ENCODE measurements at places on chromosomes 7 and 10.
A peak's percentile ranks its signal among the peaks of the same experiment; 100 is the strongest.

DNA sequence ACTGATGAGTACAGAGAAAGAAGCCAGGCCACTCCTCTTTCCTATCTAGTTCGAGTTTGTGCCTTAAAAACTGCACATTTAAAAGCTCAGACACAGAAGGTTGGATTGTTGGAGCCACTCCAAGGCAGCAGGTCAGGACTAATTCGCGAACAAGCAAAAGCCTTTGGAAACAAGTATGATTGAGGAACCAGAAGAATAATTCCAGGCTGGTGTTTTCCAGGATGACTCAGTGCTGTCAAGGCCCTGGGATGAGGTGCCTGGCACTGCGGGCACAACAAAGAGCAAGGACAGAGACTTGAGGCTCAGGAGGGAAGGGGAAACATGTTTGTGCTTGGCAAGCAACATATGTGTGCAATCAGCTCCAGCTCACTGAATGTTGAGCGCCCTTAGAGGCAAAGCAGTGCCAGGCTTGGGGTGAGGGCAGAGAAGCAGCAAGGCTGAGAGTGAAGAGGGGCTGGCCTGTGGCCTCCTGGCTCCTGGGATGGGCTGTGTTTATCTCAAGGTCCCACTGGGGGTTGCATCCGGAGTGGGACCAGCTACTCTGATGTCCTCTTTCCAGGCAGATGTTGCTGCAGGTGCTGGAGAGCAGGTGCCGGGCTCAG, 44.1 kb downstream of the VSTM4 start:
- no peak for DNase-seq

DNA sequence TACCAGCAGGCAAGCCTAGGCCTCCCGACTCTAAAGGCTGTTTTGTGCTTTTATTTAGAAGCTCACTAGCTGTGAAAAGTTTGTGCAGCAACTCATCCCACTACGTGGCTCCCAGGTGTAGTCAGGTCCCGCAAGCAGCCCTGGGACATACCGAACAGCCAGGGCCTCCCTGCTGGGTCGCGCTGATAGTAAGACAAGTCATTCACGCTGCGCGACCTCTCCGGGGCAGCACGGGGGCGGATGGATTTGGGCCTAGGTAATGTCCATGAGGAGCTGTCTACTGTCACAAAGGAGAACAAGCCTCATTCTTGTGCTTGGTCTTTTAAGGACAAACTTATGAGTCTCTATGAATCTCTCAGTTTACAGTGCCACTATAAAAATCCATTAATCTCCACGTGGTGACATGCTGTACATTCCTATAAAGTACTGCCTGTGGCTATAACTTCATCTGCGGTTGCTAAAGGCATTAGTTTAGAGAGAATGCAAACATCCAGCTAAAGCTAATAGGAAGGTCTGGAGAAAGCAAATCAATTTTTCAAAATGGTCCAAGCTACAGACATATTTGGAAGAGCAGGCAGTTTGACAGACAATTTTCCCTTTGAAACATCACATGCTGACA, 546.8 kb downstream of the PHTF2 start:
- DNase-seq, result no peak

GRCh38 chr7:7099584-7100014, 82.7 kb upstream of the C1GALT1 start:
- no peak for DNase-seq

DNA sequence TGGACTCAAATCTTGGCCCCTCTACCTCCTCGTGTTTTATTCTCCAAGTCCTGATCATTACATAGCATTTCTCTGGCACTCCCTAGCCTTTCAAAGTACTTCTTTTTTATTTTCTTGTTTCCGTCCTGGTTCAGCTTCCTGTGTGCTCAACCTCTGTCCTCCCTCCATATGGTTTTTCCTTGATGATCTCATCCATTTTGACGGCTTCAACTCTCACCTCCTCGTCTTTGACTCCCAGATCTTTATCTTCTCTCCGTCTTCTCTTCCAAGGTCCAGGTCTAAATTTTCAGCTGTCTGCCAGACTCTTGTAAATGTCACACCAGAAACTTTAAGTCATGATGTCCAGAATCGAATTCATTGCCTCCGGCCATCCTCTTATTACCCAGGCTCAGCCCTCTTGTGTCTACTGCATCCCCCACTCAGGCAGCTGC, 23.3 kb upstream of the GFRA1 start:
- DNase-seq, result no peak

- no peak for DNase-seq
Measured at GRCh38 chr7:134315679-134316538, 821 bp downstream of the SLC35B4 start.

- no peak for DNase-seq
Measured at GRCh38 chr10:129761197-129761972, 202.7 kb downstream of the EBF3 start.

- DNase-seq, result peak; percentile 56
Measured at GRCh38 chr7:69739931-69740431, 141.7 kb downstream of the AUTS2 start.

Data from stimulated activated naive B cell treated with anti-CD40 and anti-IgM and Interleukin-4, amounts not matched to agents 10 μg/mL and 1 μg/mL and 100 μg/mL, for 72 hours (primary cell).